RPMI7951 (cell line): ENCODE measurements at places on chromosomes 7 and 10. TPM values are rescaled to one million over a fixed set of nuclear protein-coding genes. Genes with fewer than 3 reads are reported as not detected.

The PRKRIP1 gene
- total RNA-seq: 13.3 and 13.4 TPM in 2 replicates

The RADIL gene
- total RNA-seq: 0.20 TPM in 1 of 2 replicates, not detected in the other

The PILRA gene
- not detected in 2 replicates for total RNA-seq

The UNCX gene
- total RNA-seq: not detected in 2 replicates

The NME8 gene
- total RNA-seq: not detected in 2 replicates

The POLR2J2 gene
- 1.1 TPM in 2 replicates for total RNA-seq

The ADCYAP1R1 gene
- total RNA-seq: 0.10 TPM in 1 of 2 replicates, not detected in the other

The STYXL1 gene
- 59.4 and 81.9 TPM in 2 replicates for total RNA-seq

The SYCE1 gene
- not detected in 2 replicates for total RNA-seq

The PIK3CG gene
- total RNA-seq: 2.0 and 3.2 TPM in 2 replicates

The GSTK1 gene
- 96.1 and 111 TPM in 2 replicates for total RNA-seq

The POR gene
- 33.3 and 34.8 TPM in 2 replicates for total RNA-seq

The AP3M1 gene
- 26.4 and 29.2 TPM in 2 replicates for total RNA-seq

The TDRD1 gene
- total RNA-seq: not detected in 2 replicates

The COL28A1 gene
- under 0.01 TPM in 1 of 2 replicates, not detected in the other for total RNA-seq

The METTL27 gene
- 0.12 and 0.29 TPM in 2 replicates for total RNA-seq

The VIPR2 gene
- not detected in 2 replicates for total RNA-seq

The PLEKHA1 gene
- total RNA-seq: 10.0 and 15.8 TPM in 2 replicates

The GHRHR gene
- not detected in 2 replicates for total RNA-seq

The CTTNBP2 gene
- under 0.01 and 0.48 TPM in 2 replicates for total RNA-seq

The SEPHS1 gene
- 60.7 and 65.6 TPM in 2 replicates for total RNA-seq
